Lower lobe of right lung (tissue), 2 donors: ENCODE measurements at places on chromosomes 7 and 10. TPM values are rescaled to one million over a fixed set of nuclear protein-coding genes. Genes with fewer than 3 reads are reported as not detected.

The SFXN3 gene
- 57.8 TPM for total RNA-seq

The NEBL gene
- 96.4 TPM for total RNA-seq

The DYDC2 gene
- 4.2 TPM for total RNA-seq

The LIPJ gene
- 0.09 TPM for total RNA-seq

- DNase-seq, result no peak
Observed at GRCh38 chr10:54620352-54620751, 180.7 kb downstream of the PCDH15 start.

- no peak for DNase-seq
Observed at GRCh38 chr10:94097656-94098055, 103.9 kb downstream of the PLCE1 start.

DNA sequence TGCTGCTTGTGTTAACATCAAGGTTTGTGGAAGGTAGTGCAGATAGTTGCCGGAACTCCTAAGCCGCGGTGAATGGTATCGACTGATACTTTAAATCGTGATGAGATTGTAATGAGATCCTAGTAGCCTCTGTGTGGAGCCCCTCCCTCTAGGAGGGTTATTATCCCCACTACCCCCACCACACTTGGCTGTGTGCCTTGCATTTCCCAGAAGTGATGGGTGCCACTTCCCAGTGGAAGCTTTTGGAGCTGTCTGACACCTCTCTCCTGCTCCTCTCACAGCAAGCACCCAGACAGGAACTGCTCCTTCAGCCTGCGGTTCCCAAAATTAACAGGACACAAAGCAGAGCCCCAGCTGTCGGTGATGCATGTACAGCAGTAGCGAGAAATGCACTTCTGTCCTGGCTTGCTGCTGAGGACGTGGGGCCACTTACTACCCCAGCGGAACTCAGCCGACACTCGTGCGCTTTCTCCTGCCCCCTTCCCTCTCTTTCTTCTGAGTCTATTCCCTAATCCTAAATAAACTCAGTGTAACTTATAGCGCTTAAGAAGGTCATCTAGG lies 52.5 kb downstream of the PRKAG2 start:
- DNase-seq, result peak; percentile 20

DNA sequence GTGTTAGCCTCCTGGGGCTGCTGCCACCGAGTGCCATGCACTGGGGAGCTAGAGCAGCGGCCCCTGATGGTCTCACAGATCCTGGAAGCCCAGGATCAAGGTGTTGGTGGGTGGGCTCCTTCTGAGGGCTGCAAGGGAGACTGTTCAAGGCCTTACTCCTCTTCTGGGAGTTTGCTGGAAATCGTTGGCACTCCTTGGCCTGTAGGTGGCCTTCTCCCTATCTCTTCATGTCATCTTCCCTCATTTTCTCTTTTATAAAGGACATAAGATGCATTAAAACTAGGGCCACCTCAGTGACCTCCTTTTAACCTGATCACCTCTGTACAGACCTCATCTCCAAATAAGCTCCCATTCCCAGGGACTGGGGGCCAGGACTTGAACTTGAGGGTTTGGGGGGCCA lies 27.0 kb upstream of the ZNF862 start:
- DNase-seq, result no peak

DNA sequence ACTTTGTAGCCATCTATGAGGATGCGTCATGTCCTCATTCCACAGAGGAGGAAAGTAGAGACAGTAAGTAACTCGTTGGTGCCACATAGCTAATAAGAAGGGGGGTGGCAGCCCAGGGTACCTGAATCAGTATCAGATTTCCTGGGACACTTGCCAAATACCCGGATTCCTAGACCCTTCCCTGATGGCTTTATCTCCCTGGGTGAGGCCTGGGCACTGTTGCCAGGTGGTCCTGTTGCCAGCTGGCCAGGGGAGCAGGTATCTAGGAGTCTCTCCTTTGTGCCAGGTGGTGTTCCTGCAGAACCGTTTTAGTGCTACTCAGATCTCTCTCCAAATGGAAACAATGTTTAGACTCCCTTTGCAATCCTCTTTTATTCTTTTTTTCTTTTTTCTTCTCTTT lies 12.7 kb downstream of the SLC29A3 start:
- no peak for DNase-seq

DNA sequence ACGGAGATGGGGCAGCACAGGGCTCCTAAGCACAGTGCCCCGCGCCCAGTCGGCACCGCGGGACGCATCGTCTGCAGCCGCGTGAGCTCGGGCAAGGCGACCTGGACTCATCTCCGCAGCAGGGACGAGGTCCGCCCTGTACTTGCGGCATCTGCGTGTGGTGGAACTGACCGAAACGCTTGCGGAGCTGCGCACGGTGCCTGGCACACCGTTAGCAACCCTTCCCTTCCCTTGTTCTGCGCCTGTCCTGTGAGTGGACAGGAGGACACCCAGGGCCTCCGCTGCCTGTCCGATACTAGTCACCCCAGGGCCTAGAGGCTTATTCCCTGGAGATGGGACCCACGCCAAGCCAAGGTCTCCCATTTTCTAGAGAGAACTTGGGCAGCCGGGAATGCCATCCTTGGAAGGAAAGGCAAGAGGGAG lies 98.5 kb downstream of the WDR11 start:
- no peak for DNase-seq

GRCh38 chr7:30304177-30304884 lies 19.9 kb downstream of the ZNRF2 start:
- no peak for DNase-seq

DNA sequence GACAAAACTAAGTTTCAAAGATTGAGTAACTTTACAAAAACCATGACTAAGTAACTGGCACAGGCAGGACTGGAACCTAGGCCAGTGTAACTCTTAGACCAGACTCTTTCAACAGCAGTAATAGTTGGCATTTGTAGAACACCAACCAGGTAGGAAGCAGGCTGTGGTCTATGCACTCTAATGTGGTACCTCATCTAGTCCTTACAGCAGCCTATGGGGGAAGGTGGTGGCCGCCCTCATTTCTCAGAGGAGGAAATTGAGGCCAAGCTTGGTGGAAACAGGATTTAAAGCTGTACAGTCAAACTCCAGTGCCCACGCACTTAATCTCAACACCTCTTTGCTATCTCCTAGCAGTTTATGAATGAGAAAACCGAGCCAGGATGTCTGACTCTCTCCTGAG lies 165.4 kb upstream of the LRGUK start:
- DNase-seq, result no peak

DNA sequence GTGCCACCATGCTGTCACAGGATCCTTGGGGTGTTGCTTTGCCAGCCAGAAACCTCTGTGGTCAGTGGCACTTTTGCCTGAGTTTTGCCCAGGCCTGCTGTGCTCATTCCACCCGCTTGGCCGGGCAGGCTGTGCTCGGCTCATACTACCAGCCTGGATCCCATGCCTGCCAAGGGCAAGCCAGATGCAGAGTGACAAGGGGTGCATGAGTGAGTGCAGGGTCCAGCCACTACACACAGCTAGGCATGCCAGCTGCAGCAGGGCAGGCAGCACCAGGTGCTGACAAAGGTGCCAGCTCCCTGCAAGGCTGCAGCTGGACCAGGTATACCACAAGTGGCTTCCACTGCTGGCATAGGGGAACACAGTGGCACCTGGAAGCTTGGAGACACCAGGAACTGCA lies 28.6 kb downstream of the C10orf67 start:
- no peak for DNase-seq

DNA sequence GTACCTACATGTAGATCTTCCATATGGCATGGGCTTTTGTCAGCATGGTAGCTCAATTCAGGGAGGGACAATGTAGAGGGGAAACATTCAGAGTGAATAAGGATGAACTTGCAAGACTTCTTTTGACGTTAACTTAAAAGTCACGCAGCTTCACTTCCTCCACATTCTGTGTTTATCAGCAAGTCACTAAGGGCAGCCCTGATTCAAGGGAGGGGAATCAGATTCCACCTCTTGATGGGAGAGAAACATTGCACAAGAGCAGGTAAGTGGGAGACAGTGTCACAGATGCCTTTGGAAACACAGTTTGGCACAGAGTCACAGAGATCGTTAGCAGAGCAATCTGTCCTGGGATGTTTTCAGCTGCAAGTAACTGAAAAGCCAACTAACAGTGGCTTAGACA lies 26.2 kb downstream of the C10orf67 start:
- no peak for DNase-seq

- no peak for DNase-seq
Observed at GRCh38 chr10:133263674-133264073, 13.0 kb downstream of the ADAM8 start.
